ENCODE measurements at places on chromosomes 6 and 20.

- H3K27ac ChIP-seq: no peak overlapping the region
- no peaks in the 10 kb centered on the region for H3K36me3 ChIP-seq
- no peak for DNase-seq
- H3K4me1 ChIP-seq: peaks cover 30% of the 10 kb centered on the region
- no peak overlapping the region for H3K4me3 ChIP-seq
- no peaks in the 10 kb centered on the region for H3K27me3 ChIP-seq
These were observed 52.4 kb upstream of the RNF24 start for GRCh38 chr20:4067600-4068261.

- no peak overlapping the region for H3K27ac ChIP-seq
- peaks cover 40% of the 10 kb centered on the region for H3K4me1 ChIP-seq
- DNase-seq: no peak
These were observed 56.4 kb downstream of the LYRM4 start for GRCh38 chr6:5204376-5204775.

DNA sequence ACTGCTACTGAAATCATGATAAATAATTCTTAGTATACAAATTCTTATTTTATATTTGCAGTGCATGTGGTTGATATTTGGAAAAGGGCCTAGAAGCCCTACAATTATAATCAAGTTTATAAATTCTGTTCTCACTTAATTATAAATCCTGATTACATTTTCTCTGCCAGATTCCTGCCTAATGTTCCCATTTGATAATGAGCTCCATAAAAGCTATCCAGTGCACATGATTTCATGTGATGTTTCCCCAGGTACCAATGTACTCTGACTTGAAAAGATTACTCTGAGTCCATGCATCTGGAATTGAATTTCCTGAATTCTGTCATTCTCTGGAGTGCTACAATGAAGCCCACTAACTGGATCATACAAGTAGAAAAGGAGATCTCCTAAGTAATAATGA, 292.2 kb downstream of the FRK start:
- H3K4me3 ChIP-seq: no peak overlapping the region
- no peaks in the 10 kb centered on the region for H3K36me3 ChIP-seq
- H3K27me3 ChIP-seq: no peaks in the 10 kb centered on the region
- no peaks in the 10 kb centered on the region for H3K4me1 ChIP-seq
- no peak overlapping the region for H3K27ac ChIP-seq

DNA sequence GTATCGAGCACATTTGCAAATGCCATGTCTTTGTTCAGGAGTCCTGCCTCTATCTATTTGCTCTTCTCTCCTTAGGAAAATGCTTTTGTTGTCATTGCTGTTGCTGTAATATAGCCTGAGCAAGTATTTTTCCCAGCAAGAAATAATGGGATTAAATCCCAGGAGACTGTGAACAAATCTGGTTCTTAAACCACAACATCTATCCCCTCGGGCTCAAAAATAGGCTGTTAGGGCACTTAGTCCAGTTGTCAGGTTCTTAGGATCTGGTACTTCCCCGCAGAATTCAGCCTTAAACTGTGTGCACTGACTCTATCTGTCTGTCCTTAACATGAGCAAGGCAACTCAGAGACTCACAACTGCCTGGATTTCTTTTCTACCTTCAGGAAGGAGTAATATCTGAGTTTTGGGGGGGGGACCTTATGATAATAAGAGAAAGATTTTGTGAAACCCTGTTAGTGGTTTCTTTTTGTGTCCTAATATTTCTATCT, 437.5 kb downstream of the HTR1B start:
- no peaks in the 10 kb centered on the region for H3K4me1 ChIP-seq
- no peak overlapping the region for H3K4me3 ChIP-seq
- H3K27me3 ChIP-seq: no peaks in the 10 kb centered on the region
- H3K36me3 ChIP-seq: no peaks in the 10 kb centered on the region
- no peak overlapping the region for H3K27ac ChIP-seq

GRCh38 chr20:6709910-6710595, 57.4 kb upstream of the BMP2 start:
- peaks cover 41% of the 10 kb centered on the region for H3K4me1 ChIP-seq
- no peak overlapping the region for H3K4me3 ChIP-seq
- DNase-seq: no peak
- H3K27ac ChIP-seq: no peak overlapping the region
- H3K36me3 ChIP-seq: no peaks in the 10 kb centered on the region

DNA sequence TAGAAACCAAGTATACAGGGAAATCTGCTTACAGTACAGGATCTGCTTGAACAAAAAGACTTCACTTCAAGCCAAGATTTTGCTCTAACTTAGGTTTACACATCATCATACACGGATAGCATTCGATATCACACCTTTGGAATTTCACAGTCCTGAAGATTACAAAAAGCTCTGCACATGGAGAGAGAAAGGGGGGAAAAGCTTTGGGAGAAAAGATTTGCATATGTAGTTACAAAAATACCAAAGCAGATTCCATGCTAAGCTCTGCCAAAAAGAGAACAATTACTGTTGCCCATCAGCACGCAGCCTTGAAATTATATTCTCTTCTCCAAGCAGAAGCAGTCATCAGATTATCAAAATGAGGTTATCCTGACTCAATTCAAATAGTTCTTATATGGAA, 62.0 kb downstream of the HIVEP2 start:
- peaks cover 14% of the 10 kb centered on the region for H3K4me1 ChIP-seq
- H3K27me3 ChIP-seq: no peaks in the 10 kb centered on the region
- no peaks in the 10 kb centered on the region for H3K36me3 ChIP-seq
- H3K27ac ChIP-seq: no peak overlapping the region

GRCh38 chr6:170286246-170286933, 4.5 kb downstream of the DLL1 start:
- H3K36me3 ChIP-seq: peaks cover 10% of the 10 kb centered on the region
- H3K4me3 ChIP-seq: no peak overlapping the region
- peaks cover 3% of the 10 kb centered on the region for H3K27me3 ChIP-seq
- peaks cover 28% of the 10 kb centered on the region for H3K4me1 ChIP-seq

All from thyroid gland (tissue), 4 donors.